ENCODE measurements at places on chromosomes 1 and 21.

- DNase-seq, result no peak
These were observed 102.3 kb downstream of the DTL start for GRCh38 chr1:212137854-212138253.

- no peak for DNase-seq
These were observed 1.7 kb upstream of the JUN start for GRCh38 chr1:58785442-58786058.

- no peak for DNase-seq
These were observed 107.7 kb upstream of the VANGL1 start for GRCh38 chr1:115534106-115534505.

DNA sequence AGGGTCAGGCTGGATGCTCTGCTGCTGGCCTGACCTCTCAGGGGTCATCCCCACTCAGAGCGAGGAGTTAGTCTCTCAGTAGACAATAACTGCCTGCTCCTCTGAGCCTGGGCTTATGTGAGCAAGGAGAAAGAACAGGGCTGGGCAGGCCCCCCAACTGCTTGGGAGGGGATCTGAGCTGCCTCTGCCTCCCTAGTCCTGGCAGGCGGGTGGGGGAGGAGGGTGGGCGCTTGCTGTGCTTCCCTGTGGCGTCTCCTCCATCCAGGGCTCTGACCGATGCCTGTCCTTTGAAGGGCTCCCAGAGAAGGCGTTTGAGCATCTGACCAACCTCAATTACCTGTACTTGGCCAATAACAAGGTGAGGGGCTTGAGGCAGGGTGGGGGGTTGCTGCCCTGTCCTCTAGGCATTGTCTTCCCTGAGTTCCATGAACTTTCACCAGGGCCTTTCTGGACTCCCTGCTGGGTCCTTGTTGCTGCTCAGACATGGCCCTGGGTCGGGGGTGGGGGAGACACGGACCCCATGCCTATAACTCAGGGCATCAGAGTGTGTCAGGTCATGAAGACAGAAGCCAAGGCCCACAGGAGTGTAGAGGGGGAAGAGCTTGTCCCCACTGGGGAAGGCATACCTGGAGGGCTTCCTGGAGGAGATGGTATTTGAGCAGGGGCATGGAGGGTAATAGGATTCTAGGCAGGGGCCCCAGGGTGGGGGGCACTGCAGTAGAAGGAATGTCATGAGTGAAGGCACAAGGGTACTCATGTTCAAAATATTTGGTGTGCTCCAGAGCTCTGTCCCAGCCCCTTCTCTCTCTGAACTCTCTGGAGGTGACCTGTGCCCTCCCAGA, 12.5 kb downstream of the PODN start:
- no peak for DNase-seq

GRCh38 chr1:64357422-64357821, 112.5 kb upstream of the CACHD1 start:
- DNase-seq, result no peak

GRCh38 chr1:189619682-189620332, 857.9 kb downstream of the BRINP3 start:
- DNase-seq, result no peak

- DNase-seq, result no peak
These were observed 31.2 kb upstream of the NADK start for GRCh38 chr1:1809489-1809888.

DNA sequence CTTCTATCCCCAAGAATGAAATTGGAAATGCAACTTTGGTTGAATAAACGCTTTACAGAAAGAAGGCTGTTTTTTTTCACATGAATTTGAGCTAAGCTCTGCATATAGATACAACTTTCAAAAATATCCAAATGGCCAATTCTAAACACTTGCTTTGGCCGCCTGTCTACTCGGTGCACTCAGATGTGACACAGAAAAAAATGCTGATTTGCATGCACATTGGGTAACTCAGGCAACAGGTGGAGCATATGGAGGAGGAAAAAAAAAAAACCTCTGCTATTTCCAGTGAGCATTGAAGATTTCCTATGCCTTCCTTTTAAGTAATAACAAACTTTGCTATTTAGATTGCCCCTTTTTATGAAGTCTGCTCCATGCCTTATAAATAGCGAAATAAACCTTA, 262.5 kb downstream of the GRIK1 start:
- no peak for DNase-seq

- peak; percentile 72 for DNase-seq
These were observed 34.5 kb upstream of the NIBAN1 start for GRCh38 chr1:185008838-185009237.

DNA sequence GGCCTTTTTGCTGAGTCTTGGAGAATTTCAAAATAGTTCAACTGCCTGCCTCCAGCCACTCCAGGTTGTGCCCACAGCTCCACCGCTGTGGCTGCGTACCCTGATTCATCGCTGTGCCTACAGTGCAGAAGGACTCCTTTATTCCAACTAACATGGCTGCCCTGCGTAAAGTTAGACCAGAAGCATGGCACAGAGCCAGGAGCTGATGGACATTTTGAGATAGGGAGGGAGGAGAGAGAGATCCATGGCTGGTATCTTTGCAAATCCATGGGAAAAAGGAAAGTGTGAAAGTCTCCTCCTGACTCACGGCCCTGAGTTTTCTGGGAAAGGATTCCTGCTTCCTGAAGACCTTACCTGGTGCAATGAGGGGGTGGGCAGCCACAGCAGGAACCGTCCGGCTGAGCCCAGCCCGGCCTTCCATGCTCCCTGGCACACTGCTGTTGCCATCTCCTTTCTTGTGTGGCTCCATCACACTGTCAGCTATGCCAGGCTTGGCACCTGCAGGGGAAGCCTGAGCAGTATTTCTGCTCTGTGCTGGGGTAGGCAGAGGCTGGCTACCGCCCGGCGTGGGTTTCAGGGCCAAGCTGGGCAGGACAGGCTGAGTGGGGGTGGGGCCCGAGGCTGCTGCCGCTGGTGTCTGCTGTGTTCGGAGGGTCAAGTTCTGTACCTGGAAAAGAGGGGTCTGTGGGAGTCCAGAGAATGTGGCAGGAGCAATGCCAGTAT, 46.0 kb upstream of the A3GALT2 start:
- DNase-seq, result no peak

DNA sequence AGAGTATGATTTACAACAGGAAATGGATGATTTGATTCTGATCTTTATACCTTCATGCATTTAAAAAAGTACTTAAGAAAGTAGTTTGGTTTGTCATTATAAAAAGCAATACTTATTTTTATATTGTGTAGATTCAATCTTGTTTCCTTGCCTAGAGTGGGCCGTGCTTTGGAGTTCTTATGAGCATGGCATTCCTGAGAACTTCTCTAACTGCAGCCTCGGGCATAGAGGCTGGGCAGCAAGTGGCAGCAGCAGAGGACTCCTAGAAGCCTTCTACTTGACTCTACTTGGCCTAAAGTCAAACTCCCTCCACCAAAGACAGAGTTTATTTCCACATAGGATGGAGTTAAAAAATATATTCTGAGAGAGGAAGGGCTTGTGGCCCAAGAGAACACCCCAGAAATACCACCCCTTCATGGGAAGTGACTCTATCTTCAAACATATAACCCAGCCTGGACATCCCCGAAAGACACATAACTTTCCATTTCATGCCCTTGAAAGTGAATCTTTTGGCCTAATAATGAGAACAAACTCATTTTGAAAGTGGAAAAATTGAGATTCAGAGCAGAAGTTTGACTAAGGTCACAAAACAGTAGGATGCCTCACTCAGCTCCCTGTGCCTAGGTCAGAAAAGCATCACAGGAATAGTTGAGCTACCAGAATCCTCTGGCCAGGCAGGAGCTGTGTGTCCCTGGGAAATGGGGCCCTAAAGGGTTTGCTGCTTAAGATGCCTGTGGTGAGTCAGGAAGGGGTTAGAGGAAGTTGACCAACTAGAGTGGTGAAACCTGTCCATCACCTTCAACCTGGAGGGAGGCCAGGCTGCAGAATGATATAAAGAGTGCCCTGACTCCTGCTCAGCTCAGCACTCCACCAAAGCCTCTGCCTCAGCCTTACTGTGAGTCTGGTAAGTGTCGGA, at the start of gene IVL:
TSS of gene IVL (plus strand) at position 861 of the 916 bp plus-strand sequence. CDS start 1,252 bp downstream, outside the sequence.
- DNase-seq, result no peak

DNA sequence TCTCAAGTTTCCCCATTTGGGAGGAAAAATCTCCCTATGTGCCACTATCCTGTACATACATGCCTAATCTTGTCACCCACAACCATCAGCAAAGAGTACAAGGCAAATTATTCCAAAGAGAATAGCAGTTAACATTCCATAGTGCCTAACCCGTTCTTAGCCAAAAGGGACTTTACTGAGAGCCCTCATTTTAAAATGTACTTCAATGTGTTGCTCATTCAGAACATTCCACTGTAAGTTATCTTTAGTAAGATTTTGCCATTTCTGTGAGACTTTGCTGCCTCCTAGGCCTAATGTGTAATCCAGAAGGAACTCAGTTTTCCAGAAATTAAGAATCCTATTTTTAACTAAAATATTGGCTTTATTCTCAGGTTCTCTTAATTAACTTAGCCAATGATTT, 11.3 kb upstream of the MRPL55 start:
- no peak for DNase-seq

- no peak for DNase-seq
These were observed 100.4 kb upstream of the IRF2BP2 start for GRCh38 chr1:234710381-234710780.

GRCh38 chr1:27301582-27302199, 20.3 kb upstream of the TMEM222 start:
- no peak for DNase-seq

DNA sequence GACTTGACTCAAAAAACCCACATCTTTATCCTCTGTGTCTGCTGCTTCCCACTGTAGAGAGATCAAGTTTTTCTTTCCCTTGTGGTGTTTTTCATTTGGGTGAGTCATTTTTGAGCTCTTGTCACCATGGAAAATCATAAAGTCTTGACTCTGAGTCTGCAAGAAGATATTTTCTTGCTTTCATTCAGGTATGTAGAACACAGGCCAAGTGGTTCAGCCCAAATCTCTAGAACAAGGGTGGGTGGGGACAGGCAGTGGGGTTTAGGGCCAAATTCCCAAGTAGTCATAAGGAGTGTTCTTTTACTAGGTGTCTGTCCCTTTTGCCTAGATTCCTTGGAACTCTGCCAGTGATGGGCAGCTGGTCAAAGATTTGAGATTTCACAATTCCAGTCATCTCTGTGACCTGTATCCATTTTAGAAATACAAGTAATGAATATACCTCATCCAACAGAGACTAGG, 21.5 kb upstream of the ARHGAP29 start:
- no peak for DNase-seq

DNA sequence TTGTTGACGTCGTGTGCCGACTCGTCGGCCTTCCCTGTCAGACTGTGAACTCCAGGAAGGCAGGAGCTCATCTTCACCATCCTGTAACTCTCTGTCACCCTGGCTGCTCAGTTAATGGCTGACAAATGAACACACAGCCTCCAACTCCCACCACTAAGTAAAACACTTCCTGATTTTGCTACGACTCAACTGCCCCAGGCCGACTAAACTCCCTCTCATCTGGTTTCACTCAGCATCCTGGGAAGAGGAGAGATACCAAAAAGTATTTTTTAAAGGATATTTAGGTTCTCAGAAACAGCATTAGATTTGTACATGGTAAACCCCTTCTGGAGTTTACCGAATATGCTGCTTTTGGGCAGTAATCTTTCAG, 18.2 kb upstream of the LHX4 start:
- DNase-seq, result no peak

DNA sequence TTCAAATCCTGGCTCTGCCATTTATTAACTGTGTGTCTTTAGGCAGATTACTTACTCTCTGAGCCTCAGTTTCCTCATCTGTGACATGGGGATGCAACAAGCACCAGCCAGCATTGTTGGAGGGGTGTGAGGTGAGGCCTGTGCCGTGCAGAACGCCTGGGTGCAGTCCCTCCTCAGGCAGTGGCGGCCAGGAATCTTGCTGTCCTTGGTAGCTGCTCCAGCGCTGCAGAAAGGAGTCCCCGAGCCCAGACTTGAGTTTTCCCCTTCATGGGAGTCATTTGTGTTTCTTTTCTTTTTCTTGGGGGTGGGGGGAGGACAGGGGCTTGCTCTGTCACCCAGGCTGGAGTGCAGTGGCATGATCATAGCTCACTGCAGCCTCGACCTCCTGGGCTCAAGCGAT, 46.6 kb downstream of the DISP3 start:
- DNase-seq, result no peak

DNA sequence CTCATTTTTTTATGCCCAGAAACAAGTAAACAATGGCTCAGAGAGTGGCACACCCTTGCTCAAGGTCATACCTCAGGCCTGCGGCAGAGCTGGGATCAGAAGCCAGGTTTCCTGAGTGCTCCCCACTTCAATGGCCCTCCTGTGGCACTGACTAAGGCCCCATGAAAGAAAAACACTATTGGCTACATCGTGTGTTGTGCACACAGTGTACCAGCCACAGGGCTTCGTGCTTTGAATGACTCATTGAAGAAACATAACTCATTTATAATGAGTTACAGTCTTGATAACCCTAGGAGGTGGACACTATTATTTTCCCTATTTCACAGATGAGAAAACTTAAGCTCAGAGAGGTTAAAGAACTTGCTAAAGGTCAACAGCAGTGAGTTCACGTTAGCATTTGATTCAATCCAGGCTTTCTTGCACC, 91.2 kb downstream of the TRABD2B start:
- DNase-seq, result no peak

GRCh38 chr1:5951846-5952410, 40.3 kb downstream of the NPHP4 start:
- DNase-seq, result no peak

- DNase-seq, result no peak
These were observed 66.2 kb downstream of the CD46 start for GRCh38 chr1:207817778-207818751.

DNA sequence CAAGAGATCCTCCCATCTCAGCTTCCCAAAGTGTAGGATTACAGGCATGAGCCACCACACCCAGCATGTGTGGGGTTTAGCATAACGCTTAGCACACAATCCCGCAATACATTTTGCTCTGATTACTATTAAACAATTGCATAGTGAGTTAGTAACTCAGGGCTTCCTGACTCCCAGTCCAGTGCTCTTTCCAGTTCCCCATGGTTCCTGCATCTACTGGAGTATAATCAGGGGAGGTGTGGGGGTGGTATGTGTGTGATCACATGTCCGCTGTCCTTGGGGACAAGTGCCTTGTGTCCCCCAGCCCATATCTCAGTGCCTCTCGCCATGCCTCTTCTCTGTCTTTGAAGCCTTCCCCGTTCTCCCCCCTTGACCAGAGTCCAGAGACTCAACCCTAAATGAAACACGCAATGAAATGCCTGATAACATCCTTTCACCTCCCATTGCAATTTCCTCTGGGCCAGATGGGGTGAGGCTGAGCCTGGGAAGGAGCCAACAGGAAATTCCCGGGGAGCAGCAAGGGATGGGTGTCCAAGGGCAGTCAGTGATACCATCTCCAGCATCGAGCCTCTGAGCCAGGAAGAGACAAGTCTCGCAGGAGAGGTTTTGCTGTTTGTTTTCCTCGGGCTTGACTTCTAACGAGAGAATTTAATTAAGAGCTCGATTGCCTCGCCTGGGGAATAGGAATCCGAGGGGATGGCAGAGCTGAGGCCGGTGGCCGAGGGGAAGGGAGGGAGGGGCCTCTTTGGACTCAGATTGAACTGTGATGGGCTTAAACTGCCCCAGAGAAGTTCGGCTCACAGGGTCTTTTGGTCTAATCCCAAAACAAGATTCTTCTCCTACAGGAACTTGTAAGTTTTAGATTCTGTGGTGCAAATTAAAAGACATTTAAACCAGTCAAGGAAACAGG, 7.7 kb upstream of the HTR1D start:
- no peak for DNase-seq

- no peak for DNase-seq
These were observed 2.0 kb downstream of the QSOX1 start for GRCh38 chr1:180156631-180157091.

Data from NCI-H1436 treated with DMSO at 0.1 percent for 48 hours (cell line).